ENCODE measurements at places on chromosomes 3 and 15. TPM values are rescaled to one million over a fixed set of nuclear protein-coding genes. Genes with fewer than 3 reads are reported as not detected.

- no peaks in the 10 kb centered on the region for H3K4me1 ChIP-seq
- no peak overlapping the region for H3K4me3 ChIP-seq
- no peak overlapping the region for H3K27ac ChIP-seq
Observed at GRCh38 chr3:195079636-195080035, 191.3 kb downstream of the XXYLT1 start.

- no peaks in the 10 kb centered on the region for H3K4me1 ChIP-seq
- no peak overlapping the region for H3K27ac ChIP-seq
- no peak overlapping the region for H3K4me3 ChIP-seq
- DNase-seq = no peak
- no peaks in the 10 kb centered on the region for H3K36me3 ChIP-seq
Observed at GRCh38 chr3:123618768-123619484, 34.1 kb upstream of the HACD2 start.

DNA sequence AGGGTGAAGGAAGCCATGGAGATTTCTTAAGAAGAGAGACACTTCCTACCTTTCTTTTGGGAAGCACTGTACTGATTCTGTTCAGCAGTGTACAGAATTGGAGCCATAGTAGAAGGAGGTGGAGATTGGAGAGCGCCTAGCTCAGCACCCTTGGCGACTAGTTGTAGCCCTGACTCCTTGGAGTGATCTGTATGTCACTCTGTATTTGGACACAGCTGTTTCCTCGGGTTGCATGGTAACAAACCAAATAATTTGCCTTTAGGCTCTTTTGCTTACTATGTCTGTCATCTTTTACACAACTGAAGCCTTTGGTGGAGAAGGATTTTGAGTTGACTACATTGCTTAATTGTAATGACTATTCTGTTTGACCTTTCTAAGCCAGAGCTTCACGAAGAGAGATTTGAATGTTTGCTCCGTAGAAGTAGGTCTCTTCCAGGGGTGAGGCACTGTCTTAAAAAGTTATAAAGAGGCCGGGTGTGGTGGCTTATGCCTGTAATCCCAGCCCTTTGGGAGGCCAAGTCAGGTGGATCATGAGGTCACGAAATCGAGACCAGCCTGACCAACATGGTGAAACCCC lies 77.1 kb downstream of the AKAP13 start:
- no peaks in the 10 kb centered on the region for H3K36me3 ChIP-seq
- peaks cover 14% of the 10 kb centered on the region for H3K4me1 ChIP-seq
- H3K27me3 ChIP-seq = no peaks in the 10 kb centered on the region
- H3K4me3 ChIP-seq = no peak overlapping the region
- no peak for DNase-seq

GRCh38 chr3:133901847-133902246 lies 6.2 kb upstream of the RAB6B start:
- no peak overlapping the region for H3K27ac ChIP-seq
- peaks cover 5% of the 10 kb centered on the region for H3K27me3 ChIP-seq
- H3K4me1 ChIP-seq = no peaks in the 10 kb centered on the region
- no peaks in the 10 kb centered on the region for H3K36me3 ChIP-seq

DNA sequence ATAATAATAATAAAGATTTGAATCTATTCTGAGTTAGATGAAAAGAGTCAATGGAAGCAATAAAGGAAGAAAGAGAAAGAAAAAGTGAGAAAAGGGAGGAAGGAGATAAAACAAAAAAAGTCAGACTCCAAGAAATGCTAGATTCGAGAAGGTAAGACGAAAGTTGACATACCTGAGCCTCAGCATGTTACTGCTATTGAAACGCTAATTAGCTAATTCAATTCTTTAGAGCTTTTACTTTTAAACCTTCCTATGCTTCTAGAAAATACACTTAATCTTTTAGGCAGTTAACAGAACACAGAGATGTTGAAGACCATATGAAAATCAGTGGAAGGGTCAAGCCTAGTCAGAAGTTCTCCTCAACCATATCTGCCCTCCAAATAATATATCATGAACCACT lies 337.2 kb upstream of the ROBO2 start:
- no peak for DNase-seq
- H3K4me3 ChIP-seq = no peak overlapping the region
- H3K36me3 ChIP-seq = no peaks in the 10 kb centered on the region
- no peak overlapping the region for H3K27ac ChIP-seq
- no peaks in the 10 kb centered on the region for H3K4me1 ChIP-seq
- H3K27me3 ChIP-seq = no peaks in the 10 kb centered on the region

GRCh38 chr15:100116416-100117190 lies 225.2 kb downstream of the ADAMTS17 start:
- H3K4me1 ChIP-seq = peaks cover 6% of the 10 kb centered on the region
- DNase-seq = no peak
- no peak overlapping the region for H3K27ac ChIP-seq
- H3K4me3 ChIP-seq = no peak overlapping the region
- no peaks in the 10 kb centered on the region for H3K36me3 ChIP-seq
- no peaks in the 10 kb centered on the region for H3K27me3 ChIP-seq

DNA sequence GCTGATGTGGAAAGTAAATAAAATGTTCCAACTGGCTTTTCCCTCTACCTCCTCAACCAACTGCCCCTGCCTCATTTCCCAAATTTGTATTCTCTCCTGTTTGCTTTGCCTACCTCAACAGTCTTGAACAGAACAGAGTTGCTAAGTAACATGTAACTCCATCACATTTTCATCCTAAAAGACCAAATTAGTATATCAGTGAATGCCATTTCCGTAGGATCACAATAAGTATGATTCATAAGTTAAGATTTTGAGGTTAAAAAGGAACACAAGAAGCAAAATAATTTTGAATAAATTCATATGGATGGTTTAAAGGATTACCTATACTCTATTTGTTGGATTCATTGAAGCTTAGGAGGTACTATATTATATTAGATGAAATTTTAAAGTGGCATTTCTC lies 154.9 kb downstream of the ECT2 start:
- no peak for DNase-seq
- no peak overlapping the region for H3K4me3 ChIP-seq
- no peaks in the 10 kb centered on the region for H3K4me1 ChIP-seq
- no peaks in the 10 kb centered on the region for H3K27me3 ChIP-seq
- no peaks in the 10 kb centered on the region for H3K36me3 ChIP-seq

GRCh38 chr3:120552184-120553172 lies 43.7 kb upstream of the NDUFB4 start:
- DNase-seq = no peak
- no peak overlapping the region for H3K4me3 ChIP-seq

DNA sequence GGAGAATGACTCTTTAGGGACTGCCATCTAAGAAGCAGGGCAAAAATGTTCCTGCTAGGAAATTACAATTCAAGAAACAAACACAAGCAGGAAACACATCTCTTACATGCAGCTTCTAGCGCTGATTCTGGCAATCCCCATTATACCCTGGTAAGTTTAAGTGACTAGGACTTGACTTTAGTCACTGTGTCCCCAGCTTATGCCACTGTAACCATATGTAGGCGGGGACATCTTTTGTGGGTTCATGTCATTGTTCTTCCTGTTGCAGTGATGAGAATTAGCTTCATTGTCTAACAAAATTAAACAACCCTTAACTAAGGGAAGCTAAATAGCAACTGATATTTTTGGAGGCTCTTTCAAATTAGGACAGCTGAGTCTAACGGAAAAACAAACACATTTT lies 17.9 kb upstream of the FAM81A start:
- H3K4me1 ChIP-seq = no peaks in the 10 kb centered on the region
- H3K36me3 ChIP-seq = no peaks in the 10 kb centered on the region
- H3K4me3 ChIP-seq = no peak overlapping the region
- no peak for DNase-seq
- no peaks in the 10 kb centered on the region for H3K27me3 ChIP-seq
- H3K27ac ChIP-seq = no peak overlapping the region

DNA sequence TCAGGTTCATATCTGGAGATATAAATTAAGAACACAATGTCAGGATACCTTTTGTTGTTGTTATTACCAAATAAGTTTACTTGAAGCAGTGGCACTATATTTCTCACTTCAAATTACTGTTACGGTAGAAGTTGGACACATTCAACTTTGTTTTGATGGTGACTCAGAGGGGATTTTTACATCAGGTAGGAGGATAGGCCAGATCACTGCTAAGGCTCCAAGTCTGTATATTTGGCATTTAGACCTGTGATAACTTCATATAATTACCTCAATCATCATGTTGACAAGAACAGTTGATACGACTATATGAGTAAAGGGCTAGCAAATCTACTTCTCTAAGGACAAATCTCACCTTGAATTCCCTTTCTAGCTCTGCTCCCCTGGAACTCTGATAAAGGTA lies 15.6 kb downstream of the LZTFL1 start:
- H3K4me3 ChIP-seq = no peak overlapping the region
- H3K4me1 ChIP-seq = no peaks in the 10 kb centered on the region
- DNase-seq = no peak

DNA sequence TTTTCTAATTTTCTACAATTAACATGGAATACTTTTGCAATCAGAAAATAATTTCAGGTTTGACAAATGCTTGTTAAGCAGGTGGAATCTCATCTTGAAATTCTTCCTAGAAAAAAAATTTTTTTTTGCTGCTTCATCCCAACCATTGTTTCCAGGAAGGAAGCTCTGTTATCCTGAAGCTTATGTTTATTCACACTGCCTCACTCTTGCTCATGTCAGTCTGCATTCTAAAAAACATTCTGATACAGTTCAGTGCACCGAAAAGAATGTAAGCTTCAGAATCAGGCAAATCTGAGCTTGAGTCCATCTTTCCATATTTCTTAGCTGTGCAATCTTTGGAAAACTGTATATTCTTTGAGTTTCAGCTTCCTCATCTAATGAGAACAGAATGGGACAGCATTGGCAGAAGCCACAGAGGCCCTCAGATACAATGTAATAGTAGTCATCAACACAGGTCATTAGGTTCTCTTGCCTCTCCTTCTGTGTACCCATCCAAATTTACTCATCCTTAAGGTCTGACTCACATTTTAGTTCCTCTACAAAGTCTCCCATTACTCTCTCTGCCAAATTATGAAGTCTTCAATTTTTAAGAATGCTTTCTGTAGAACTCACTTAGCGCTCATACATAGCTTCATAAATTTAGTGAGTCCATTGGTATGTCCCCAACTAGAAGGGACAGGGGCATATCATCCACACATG lies 881.8 kb upstream of the NR2F2 start:
- H3K36me3 ChIP-seq = no peaks in the 10 kb centered on the region
- no peak overlapping the region for H3K27ac ChIP-seq
- no peak for DNase-seq

LRRC49 gene
- 0.62 TPM for total RNA-seq

BCL6 gene
- 17.2 TPM for total RNA-seq

Measured in CD8-positive, alpha-beta memory T cell (primary cell).